ENCODE measurements at places on chromosomes 11 and 22.

DNA sequence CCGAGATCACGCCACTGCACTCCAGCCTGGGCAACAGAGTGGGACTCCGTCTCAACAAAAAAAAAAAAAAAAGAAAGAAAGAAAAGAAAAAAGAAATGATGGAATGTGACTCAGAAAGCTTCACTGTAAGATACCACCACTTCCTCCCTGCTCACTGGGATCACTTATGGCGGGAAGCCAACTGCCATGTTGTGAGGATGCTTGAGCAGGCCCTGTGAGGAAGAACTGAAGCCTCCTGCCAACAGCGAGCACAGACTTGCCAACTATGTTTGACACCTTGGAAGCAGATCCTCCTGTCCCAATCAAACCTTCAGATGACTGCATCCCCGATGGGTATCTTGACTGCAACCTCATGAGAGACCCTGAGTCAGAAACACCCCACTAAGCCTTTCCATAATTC, 8.3 kb downstream of the SEC14L6 start:
- no peak for DNase-seq

DNA sequence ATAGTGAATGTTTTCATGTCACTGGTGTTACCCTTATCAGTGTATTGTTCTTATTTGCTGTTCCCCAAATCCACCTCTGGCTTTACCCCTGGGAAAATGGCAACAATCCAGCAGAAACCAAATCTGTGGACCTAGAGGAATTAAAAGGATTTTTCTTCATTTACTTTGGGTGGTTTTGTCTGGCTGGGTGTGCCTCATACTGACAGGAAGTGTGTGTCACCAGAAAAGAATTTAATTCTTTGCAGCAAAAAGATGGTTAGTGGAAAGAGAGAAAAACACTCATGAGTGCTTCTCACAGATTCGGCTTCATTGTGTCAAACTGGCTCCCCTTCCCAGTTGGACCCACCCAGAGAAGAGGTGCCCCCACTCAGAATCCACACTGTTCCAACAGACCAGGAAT, 38.9 kb downstream of the FZD4 start:
- DNase-seq: peak; percentile 60

- DNase-seq: no peak
Measured at GRCh38 chr11:10638316-10638925, 55.1 kb downstream of the IRAG1 start.

DNA sequence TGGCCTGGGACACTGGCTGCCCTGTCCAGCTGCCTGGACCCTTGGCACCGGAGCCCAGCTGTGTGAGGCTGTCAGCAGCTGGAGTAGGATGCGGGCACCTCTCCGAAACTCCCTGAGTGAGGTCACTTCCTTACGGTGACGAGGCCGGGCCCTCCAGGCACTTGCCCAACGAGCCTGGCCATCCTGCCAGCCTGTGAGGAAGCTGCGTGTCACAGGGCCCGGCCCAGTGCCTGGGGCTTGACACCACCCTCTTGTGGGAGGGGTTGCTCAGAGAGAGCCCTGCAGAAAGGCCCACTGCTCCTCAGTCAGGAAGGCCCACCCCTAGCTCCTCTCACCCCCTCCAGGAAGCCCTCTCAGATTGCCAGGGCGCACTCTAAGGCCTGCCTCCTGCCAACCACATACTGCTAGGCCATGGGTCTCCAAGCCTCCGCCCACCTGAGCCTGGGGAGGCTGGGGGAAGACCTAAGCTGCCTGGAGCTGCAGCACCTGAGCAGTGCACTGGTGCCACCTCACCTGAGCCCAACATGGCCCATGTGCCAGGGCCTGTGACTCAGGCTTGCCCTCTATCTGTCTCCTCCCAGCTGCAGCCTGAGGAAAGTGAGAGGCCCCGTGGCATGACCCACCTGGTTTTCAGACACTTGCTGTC, 4.3 kb upstream of the PHLDA2 start:
- peak; percentile 54 for DNase-seq

DNA sequence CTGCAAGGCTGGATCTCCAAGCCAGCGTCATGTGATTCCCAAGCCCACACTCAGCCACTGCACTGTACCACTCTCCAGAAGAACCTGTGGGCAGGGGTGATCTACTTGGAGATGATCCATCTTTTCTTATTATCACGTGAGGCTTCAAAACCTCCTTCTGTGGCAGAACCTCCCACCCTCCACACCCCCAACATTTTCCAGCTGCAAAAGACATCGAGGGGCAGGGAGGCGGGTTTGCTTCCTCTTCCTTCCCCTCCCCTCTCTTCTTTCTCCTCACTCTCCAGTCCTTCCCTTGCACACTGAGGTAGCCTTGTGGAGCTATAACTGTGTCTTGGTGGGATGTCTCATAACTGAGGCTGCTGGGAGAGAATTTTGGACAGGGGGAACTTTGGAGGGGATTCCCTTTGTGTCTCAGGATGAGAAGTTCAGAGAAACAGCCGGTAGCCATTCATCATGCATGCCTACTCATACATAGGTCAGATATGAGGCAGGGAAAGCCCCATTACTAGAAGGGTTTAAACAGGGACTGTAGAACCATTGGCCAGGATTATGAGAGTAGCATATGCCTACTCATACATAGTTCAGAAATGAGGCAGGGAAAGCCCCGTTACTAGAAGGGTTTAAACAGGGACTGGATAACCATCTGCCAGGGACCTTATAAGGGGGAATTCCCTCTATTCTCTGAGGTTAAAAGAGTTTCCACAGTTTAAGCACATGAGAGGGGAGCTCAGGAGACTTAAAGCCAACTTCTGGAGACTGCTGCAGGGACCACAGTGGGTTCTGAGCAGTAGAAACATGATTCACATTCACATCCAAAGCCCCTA, 420.7 kb upstream of the CADM1 start:
- DNase-seq: no peak

DNA sequence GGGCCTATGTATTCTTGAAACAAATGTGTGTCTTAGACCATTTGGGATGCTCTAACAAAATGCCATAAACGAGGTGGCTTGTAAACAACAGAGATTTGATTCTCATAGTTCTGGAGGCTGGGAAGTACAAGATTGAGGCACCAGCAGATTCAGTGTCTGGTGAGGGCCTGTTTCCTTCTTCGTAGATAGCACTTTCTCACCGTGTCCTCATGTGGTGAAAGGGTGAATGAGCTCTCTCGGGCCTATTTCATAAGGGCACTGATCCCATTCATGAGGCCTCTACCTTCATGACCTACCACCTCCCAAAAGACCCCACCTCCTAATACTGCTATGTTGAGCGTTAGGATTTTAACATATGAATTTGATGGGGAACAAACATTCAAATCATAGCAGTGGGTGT, 6.4 kb upstream of the NNMT start:
- no peak for DNase-seq

GRCh38 chr11:2166091-2166851, 5.3 kb upstream of the INS start:
- peak; percentile 52 for DNase-seq

GRCh38 chr11:20046416-20046815, 113.9 kb downstream of the DBX1 start:
- no peak for DNase-seq

DNA sequence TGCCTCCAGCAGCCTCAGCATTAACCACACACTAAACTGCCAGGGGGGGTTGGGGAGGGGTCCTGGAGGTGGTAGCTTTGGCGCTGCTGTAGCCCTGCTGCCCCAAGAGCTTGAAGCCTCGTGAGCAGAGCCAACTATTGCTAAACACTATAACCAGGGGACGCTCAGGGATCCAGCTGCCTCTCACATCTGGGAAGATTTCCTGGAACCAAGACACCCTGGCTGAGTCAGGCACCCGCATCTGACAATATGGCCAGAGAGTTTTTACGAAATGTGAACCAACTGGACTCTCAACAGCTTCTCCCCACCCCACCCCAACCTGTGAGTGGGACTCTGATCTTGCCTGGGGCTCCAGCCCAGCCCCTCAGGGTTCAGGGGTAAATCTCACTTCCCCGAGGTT, 14.3 kb downstream of the C1QTNF6 start:
- DNase-seq: no peak

DNA sequence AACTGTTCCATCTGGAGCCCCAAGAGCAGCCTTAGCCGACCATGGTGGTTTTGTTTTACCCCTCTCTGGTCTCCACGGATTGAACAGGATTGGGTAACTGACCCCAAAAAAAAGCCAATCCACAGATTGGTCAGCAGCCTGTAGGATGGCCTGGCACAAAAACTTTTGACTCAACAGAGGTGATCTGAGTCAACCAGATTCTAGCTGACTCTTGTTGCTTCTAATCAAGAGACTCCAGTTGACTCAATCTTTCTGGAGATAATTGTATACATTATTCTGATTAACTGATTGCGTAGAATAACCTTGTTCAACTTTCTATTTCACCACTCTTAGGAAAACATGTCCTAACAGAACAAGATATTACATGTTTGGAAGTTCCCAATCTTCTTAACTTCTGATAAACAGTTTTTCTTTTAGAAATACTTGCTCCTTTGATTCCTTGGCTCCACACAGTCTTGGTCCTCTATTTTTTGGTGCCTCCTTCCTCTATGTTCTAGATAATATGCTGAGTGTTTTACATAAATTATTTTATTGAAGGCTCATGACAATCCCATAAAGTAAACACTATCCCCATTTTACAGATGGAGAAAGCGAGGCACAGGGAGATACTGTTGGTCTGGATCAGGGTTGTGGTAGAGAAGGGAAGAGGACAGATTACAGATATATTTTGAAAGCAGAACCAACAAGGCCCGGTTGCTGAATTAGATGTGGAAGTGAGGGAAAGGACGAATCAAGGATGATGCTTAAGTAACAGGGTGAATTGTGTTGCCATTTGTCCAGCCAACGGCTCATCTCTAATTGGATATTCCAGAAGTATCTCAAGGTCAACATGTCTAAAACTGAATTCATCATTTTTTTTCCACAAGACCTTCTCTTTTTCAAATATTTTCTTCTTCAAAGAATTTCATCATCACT, 11.5 kb upstream of the ZC3H12C start:
- DNase-seq: no peak

DNA sequence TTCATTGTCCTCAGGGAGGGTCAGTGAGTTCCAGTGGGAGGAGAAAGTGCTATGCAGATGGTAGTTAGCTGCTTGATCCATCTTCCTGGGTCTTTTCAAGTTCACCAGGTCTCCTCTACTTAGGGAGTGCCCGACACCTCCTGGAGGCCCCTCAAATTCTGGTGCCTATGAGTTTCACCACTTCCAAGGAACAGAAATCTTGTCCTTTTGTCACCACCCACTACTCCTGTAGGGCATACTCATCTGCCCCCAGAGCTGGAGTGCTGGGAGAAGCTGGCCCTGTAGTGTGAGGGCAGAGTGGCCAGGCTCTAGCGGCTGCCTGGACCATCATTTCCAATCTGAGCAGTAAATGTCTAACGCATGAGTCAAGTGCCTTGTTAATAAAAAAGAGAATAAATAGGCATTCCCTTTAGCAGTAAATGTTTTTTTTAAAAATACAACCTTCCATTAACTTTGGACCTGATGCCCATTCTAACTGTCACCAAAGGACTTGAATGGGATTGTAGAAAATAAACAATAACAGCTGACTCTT, 12.5 kb downstream of the IRAG1 start:
- no peak for DNase-seq

DNA sequence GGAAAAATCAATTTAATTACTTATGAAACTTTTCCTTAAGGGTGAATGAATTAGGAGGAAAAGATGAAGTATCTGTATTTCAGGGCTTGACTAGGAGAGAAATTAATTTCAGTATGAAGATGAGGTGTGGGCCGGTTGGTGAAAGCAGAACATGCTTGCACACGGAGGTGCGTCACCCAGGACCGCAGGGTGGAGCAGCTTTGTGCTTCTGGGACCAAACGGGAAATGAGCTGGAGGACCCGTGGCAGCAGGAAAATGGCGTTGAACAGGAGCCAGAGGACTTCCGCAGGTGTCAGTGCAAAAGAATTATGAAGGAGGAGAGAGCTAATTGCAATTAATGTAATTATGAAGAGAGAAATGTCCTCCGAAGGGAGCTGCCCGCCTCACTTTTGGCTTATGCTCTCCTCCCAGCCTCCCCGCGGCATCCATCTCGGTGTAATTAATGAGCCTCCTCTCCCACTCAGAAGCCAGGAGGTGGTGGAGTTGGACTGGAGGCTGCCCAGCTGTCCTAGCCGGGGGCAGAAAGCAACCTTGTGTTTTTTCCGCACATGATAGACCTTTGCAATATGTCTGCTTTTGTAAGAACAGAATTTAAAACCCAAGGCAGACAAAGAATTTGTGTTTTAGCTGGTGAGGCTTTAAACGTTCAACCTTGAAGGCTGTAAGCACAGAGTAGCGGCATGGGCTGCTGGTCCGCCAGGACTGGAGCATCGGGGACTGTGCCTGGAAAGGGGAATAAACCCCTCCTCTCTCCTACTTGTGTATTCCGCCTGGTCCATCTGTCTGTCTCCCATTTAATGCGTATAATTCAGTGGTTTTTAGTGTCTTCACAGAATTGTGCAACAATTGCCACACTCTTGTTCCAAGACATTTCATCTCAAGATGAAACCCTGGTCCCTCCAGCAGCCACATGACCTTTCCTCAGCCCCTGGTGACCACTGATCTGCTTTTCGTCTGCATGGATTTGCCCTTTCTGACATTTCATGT, 180.6 kb downstream of the TBC1D22A start:
- no peak for DNase-seq

GRCh38 chr11:87097582-87097981, 59.8 kb downstream of the TMEM135 start:
- peak; percentile 57 for DNase-seq

- no peak for DNase-seq
Measured at GRCh38 chr11:59671471-59671870, 2.6 kb upstream of the PATL1 start.

DNA sequence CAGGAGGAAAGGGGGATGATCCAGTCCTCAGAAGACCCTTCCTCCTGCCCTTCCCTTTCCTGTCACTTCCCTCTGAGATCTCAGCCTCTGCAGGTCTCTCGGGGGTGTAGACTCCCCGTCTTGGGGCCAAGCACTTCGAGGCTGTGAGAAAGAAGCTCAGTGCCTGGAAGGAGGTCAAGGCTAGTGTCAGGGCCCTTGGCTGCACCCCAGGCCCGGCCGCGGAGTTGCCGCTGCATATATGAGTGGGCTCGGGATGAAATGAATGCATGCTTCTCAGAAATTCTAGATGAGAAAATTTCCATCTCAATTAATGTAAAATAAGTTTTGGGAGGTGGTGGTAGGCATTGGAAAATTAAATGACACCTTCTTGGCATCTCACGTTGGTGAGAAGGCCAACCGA, 1313.7 kb downstream of the BRD1 start:
- no peak for DNase-seq

- DNase-seq: no peak
Measured at GRCh38 chr11:96680211-96681018, 290.6 kb downstream of the JRKL start.

DNA sequence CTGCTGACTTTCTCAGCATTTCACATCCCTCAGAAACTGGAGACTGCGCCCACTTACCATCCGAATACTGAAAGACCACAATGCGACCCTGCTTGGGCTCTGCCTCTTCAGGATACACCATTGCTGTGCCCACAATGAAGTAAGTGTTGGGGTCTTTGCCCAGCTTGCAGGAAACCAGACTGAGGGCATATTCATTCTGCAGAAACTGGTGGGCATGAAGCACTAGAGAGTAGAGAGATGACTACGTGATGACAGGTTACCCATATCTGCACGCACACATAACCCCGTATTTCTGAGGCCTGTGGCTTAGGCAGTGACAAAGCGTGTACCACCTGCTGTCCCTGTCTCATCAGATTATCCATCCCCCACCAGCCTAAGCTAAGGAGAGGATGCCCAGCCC, 14.6 kb upstream of the VWCE start:
- no peak for DNase-seq

- peak; percentile 92 for DNase-seq
Measured at GRCh38 chr11:19276859-19277808, 36.4 kb upstream of the E2F8 start.
